ENCODE measurements at places on chromosomes 4 and X. TPM values are rescaled to one million over a fixed set of nuclear protein-coding genes. Genes with fewer than 3 reads are reported as not detected.

DNA sequence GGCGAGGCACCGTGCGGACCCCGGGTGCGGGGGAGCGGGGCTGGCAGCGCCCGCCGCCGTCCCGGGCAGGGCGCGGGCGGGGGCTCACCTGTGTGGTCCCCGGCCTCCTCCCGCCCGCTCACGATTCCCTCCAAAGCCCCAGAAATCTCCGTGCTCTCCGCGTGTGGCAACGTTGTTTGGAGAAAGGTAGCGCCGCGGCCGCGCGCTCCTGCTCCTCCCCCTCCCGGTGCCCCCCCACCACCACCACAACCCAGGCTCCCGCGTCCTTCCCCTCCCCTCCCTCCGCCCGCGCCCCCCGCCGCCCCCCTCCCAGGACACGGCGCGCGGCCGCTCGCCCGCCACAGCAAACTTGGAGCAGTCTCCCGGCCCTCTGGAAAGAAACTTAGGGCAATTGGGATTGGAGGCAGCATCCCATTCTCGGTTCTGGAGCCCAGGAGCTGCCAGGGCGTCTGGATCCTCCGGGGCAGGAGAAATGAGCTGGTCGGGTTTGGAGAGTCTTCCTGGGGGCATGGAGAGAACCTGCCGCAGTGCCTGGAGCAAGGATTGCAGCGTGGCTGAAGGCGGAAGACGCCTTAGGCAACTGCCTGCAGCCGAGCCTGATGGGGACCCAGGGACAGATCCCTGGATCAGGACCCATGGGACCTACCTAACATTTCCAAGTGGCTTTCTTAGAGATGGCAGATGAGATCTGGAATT, 855 bp downstream of the KLF3 start:
- peak overlapping the region; percentile 74 for H3K4me3 ChIP-seq
- H3K36me3 ChIP-seq = no peaks in the 10 kb centered on the region
- DNase-seq = peak; percentile 88
- peaks cover 5% of the 10 kb centered on the region for H3K4me1 ChIP-seq
- H3K27me3 ChIP-seq = no peaks in the 10 kb centered on the region

UGT2A2 gene
- not detected for total RNA-seq

CYBB gene
- total RNA-seq = 12.9 TPM

DNA sequence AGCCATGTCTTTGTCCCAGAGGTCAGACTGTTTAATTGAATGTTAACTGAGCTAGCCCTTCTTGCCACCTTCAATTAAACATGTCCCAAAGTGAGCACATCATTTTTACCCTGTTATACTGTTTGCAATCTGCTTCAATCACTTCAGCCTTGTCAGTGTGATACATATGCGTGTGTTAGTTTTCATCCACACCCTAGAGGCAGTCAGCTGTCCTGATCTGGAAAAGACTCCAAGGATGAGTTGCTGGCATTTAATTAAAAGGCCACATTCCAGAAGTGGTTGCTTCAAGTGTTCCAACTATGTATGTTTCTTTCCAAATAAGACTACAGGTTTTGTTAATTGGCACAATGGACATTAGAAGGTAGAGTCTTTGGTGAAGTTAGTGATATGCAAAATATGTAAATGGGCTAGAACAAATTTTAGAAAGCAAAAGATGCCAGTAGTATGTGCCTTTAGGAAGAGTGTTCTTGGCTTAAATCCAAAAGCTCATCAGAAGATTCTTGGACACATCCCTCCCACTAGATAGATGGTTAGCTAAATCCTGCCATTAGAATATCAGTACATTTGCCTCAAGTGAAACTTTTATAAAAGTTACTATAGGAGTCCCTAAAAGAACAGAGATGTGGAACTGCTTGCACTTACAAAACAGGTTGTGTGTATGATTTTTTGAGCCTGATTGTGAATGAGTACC, 79.5 kb upstream of the SLIT2 start:
- H3K27ac ChIP-seq = no peak overlapping the region
- no peaks in the 10 kb centered on the region for H3K4me1 ChIP-seq
- no peaks in the 10 kb centered on the region for H3K36me3 ChIP-seq
- no peak for DNase-seq
- no peak overlapping the region for H3K4me3 ChIP-seq

DNA sequence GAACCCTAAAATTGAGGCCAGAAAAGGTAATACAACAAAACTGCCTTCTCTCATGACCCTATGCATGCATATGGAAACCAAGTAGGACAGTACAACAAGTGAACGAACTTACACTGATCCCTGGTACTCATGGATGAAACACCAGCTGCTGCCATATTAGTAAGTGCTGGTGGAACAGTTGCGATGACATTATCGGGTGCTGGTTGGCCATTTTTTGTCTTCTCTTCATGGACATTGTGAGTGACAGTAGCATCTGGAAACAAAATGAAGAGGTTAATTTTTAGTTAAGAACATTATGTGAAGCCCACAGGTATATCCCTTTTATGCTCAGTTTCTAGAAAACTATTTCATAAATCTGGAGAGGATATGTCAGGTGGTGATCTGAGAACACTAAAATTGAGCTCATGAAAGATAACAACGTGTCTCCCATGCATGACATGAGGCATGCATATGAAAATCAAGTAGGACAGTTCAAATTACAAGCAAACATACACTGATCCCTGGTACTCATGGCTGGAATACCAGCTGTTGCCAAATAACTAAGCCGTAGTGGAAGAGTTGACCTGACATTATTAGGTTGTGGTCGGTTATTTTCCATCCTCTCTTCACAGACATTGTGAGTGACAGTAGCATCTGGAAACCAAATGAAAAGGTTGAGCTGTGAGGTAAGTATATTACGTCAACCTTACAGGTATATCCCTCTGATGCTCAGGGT, 74.2 kb upstream of the CT45A1 start:
- DNase-seq = no peak
- H3K27me3 ChIP-seq = no peaks in the 10 kb centered on the region
- no peaks in the 10 kb centered on the region for H3K4me1 ChIP-seq
- H3K27ac ChIP-seq = no peak overlapping the region
- H3K4me3 ChIP-seq = no peak overlapping the region

- no peaks in the 10 kb centered on the region for H3K36me3 ChIP-seq
- H3K4me3 ChIP-seq = no peak overlapping the region
- no peaks in the 10 kb centered on the region for H3K27me3 ChIP-seq
- no peak overlapping the region for H3K27ac ChIP-seq
Measured at GRCh38 chrX:100477958-100478357, 67.9 kb upstream of the PCDH19 start.

DNA sequence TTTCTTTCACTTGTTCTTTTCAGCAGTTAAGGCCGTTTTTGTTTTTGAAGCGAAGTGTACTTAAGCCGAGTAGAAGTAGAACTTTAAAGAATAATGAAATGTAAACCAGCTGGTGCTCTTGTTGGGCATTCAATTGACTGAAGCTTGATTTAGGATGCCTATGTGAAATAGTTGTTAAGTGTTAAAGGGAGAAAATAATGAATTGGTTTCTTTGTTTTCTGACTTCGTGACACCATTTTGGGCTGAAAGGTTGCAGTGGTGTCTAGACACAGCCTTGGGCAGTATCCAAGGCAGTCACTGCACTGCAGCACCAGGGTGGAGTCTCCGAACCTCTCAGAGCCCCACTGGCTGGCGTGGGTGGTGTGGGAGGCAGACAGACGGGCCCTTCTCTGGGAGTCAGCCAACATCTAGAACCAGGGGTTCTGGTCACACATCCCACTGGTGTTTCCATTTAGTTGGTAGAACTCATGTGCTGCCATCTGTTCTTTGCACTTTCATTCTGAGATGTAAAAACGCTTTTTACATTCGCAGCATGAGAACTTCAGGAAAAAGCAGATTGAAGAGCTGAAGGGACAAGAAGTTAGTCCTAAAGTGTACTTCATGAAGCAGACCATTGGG, 3.5 kb downstream of the UCHL1 start:
- no peak for DNase-seq
- no peak overlapping the region for H3K27ac ChIP-seq
- peaks cover 11% of the 10 kb centered on the region for H3K4me1 ChIP-seq
- no peak overlapping the region for H3K4me3 ChIP-seq
- no peaks in the 10 kb centered on the region for H3K36me3 ChIP-seq

GRCh38 chrX:153075366-153075765, 3.1 kb downstream of the PNMA6A start:
- no peaks in the 10 kb centered on the region for H3K27me3 ChIP-seq
- DNase-seq = no peak
- no peaks in the 10 kb centered on the region for H3K4me1 ChIP-seq
- no peaks in the 10 kb centered on the region for H3K36me3 ChIP-seq
- H3K4me3 ChIP-seq = no peak overlapping the region

DNA sequence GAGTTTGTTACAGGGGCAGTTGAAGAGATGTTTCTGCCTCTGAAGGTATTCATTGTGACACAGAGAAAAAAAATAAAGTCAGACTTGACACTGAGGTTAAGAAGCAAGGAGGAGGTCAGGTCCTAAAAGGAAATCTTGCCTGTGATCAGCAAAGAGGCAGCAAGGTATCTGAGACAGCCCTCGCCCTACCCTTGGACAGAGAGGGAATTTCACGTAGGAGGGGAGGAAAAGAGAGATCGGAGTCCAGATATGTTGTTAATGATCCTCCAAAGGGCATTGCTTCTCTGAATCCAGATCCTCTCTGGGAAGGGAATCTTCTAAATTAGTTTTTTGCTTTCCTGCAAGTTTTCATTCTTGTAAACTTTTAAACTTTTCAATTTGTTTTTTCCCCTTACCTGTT, 15.3 kb upstream of the PRR27 start:
- no peaks in the 10 kb centered on the region for H3K36me3 ChIP-seq
- DNase-seq = no peak
- H3K27ac ChIP-seq = no peak overlapping the region
- H3K4me1 ChIP-seq = no peaks in the 10 kb centered on the region
- no peak overlapping the region for H3K4me3 ChIP-seq
- H3K27me3 ChIP-seq = no peaks in the 10 kb centered on the region

DNA sequence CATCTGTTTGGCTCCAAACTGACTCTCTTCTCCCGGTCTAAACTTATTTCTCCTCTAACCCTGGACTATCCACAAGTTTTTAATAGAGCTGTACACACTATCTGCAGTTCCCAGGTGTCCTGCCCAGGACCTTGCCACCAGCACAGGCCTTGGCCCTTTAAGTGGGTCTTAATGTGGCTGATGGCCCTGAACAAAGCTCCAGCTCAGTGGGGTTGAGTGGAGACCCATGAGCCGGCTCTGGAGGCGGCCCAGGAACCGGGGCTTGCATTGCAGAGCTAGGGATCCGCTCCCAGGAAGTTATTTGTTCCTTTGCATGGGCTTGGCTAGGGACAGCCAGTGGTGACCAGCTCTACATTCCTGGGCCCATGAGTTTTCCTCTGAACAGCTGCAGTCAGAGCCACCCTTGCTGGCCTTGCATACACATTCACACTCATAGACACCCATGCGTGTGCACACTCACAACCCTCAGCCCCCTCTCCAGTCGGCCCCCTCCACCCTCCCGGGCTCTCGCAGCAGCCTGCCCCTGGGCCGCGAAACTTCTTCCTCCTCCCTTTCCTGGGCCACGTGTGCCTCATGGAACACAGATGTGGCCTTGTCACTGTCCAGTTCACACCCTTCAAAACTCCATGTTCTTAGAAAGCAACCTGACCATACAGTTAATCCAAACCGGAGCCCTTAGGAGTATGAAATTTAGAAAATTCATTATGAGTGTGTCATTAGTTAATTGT, 58.2 kb downstream of the GPR143 start:
- no peaks in the 10 kb centered on the region for H3K36me3 ChIP-seq
- no peak for DNase-seq
- H3K4me1 ChIP-seq = no peaks in the 10 kb centered on the region
- no peak overlapping the region for H3K4me3 ChIP-seq
- H3K27ac ChIP-seq = no peak overlapping the region

GLUD2 gene
- total RNA-seq = 0.61 TPM

DUSP21 gene
- total RNA-seq = not detected

SYTL4 gene
- 112 TPM for total RNA-seq

DNA sequence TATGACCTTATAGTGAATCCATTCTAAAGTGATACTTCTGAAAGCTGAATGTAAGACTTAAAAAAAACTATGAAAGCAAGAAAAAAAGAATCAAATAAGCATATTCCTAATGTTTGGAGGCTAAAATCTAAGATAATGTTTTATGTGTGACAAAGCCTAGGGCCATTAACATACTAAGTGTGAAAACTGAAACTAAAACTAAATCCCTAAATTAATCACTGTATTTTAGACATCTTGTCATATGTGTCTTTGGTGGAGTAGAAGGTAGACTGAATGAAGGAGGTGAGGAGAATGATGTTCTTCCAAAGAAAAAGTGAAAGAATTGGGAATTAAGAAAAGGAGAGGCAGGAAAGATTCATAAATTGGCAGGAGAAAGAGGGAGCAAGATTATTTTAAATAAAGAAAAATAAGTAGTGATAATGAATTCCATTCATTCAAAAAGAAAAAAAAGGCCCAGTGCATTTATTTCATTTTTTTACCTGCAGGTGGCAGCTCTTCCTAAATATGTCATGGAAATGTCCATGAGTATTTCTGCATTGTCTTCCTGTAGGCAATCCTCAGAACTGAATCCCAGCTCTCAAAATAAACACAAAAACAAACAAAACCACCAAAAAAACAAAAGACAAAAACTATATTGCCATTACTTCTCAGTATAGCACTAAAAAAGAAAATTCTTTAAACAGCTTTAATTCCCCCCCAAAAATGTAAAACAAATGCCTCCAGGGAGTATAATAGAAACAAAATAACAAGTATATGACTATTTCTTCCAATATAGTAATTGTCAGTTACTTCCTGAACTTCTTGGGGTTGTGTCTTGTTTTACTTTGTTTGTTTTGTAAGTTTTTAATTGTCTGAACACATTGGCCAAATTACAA, 17.0 kb upstream of the AP1AR start:
- H3K27ac ChIP-seq = no peak overlapping the region
- H3K27me3 ChIP-seq = no peaks in the 10 kb centered on the region
- no peaks in the 10 kb centered on the region for H3K36me3 ChIP-seq
- H3K4me3 ChIP-seq = no peak overlapping the region
- no peak for DNase-seq

DNA sequence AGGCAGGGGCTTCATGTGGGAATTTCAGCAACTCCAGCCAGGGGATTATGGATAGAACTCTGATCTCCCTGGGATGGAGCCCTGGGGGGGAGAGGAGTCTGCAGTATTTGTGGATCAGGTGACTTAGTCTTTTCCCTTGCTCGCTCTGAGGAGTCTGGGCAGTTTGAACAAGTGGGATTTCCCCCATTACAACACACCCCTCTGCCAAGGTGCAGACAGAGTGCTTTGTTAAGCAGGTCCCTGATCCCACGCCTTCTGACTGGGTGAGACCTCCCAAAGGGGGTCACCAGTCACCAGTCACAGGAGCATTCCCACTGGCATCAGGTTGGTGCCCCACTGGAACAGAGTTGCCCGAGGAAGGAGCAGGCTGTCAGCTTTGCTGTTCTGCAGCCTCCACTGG, 123.9 kb downstream of the LHFPL1 start:
- H3K4me3 ChIP-seq = no peak overlapping the region
- H3K27ac ChIP-seq = no peak overlapping the region
- H3K27me3 ChIP-seq = no peaks in the 10 kb centered on the region
- H3K4me1 ChIP-seq = no peaks in the 10 kb centered on the region
- no peak for DNase-seq

TMEM144 gene
- 14.9 TPM for total RNA-seq

NXF2B gene
- not detected for total RNA-seq
